GM23338 (cell line): ENCODE measurements at places on chromosomes 7 and 10. TPM values are rescaled to one million over a fixed set of nuclear protein-coding genes. Genes with fewer than 3 reads are reported as not detected.

The FAM237B gene
- total RNA-seq: 0.07 TPM in 1 of 2 replicates, not detected in the other

The TAS2R41 gene
- 1.2 and 2.9 TPM in 2 replicates for total RNA-seq

The KIAA1549 gene
- total RNA-seq: 11.6 and 13.5 TPM in 2 replicates

The GPC2 gene
- 48.8 and 53.6 TPM in 2 replicates for total RNA-seq

The DNAJB12 gene
- 13.0 and 16.0 TPM in 2 replicates for total RNA-seq

GRCh38 chr7:127337581-127337980, 54.9 kb downstream of the ZNF800 start:
- no peak for DNase-seq

DNA sequence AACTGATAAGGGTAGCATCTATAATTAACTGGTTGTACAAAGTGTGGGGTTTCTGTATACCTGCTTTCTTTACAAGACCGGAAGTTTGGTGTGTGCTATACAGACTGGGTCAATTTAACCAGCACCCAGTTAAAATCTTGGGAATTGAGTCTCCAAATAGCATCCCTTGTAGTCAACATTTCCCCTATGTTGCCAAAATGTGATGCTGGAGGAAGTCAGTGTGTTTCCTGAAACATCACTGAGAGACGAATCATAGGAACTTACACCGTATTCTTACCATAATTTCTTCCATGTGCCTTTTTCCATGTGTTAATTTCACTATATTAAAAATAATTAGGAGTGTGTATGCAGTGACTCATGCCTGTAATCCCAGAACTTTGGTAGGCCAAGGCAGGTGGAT, 1.7 kb downstream of the AKR1C4 start:
- DNase-seq: no peak

- peak; percentile 43 for DNase-seq
These were observed 868 bp downstream of the TIAL1 start for GRCh38 chr10:119595676-119596515.

DNA sequence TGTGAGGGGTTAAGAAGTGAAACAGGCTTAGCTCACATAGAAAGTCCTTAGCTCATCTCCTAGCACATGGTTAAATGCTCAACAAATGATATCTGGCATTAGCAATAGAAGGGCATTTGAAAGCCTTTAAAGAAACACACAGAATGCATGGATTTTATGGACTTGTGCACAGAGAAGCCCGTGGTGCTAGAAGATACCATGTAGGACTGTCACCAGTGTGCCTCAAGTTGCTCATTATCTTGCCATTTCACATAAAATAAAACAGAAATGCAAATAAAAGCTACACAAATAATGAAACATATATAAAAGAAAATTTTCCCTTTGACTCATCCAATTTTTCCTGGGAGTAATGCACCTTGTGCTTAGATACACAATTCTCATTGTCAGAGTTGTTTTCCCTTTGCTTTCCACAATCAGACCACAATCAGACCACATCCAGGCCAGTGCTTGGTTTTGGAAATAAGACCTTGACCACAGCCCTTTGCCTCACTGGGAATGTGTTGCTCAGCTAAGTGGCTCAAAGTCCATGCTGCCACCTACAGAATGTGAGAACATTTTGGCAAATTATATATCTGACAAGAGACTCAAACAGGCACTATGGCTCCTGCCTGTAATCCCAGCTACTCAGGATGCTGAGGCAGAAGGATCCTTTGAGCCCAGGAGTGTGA, 9.5 kb upstream of the WDR11 start:
- no peak for DNase-seq

DNA sequence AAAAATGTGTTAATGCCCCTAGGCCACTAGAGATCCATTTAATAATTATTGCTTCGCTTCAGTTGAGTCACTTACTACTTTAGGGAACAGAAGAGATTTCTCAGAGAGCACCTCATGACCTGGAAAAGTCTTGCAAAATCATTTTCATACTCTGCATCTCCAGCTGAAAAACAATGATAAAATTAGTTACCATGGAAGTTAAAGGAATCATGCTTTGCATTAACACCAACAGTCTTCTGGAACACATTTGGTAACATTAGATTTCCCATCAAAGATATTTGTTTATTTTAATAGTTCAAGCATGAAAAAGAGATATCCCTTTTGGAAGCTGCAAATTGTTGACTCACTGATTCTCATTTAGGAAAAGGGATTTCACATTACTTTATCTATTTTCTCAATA, 1.8 kb upstream of the STEAP2 start:
- DNase-seq: no peak

- DNase-seq: peak; percentile 16
These were observed 53.8 kb upstream of the ADRA2A start for GRCh38 chr10:111023060-111023459.

- no peak for DNase-seq
These were observed 34.3 kb downstream of the FAM53B start for GRCh38 chr10:124709861-124710260.

DNA sequence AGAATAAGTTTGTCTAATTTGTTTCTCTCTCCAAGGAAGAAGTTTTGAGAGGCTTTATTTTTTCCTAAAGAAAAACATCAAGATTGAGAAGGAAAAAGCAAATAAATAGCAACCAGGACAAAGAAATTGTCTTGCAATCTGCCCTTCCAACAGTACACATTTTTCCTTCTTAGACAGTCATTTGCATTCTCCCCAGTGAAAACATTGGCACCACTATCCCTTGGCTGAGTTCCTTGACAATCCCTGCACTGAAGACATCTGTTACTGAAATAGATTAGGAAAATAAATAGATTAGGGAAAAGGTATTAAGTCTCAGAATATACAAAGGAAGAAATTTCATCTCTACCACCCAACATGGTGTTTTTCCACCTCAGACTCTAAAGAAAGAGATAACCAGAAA, 12.2 kb upstream of the TMEM243 start:
- DNase-seq: no peak

DNA sequence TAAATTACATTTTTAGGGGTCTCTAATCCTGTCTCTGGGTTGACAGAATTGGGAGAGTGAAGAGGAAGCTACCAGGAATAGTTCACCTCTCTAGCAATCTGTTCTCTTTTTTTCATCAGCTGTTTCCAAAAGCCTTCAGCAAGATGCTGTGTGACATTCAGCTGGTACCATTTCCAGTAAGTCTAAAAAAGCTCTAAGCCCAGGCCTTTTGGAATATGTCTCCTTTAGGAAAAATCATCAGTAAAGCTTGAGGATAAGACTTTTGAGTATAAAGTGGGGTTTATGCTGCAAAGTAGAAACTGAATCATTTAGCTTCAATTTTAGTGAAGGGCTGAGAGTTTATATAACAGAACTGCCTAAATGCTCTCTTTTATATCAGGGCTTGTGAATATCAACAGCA, 81.5 kb downstream of the CCNY start:
- no peak for DNase-seq

DNA sequence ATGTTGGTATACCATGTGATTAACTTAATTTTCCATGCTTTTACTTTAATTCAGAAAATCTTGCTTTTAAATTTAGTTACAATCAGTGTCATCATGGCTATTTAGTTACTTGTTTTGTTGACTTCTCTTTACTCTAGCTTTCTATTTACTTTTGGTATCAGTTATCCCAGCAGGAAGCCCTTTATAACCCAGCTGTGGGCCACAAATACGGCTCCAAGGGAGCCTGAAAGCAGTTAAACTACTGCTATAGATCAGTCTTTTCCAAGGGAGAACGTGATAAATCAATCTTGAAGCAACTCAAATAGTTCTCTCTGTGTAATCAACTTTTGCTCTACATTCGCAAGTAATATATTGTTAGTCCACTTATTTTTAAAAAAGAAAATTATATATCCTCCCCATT, 287.4 kb downstream of the CACNA2D1 start:
- DNase-seq: peak; percentile 71

GRCh38 chr7:42244828-42245227, 7.8 kb upstream of the GLI3 start:
- DNase-seq: no peak
